ENCODE measurements at places on chromosomes 2 and 18. TPM values are rescaled to one million over a fixed set of nuclear protein-coding genes. Genes with fewer than 3 reads are reported as not detected.

ALK gene
- not detected for total RNA-seq

LRP1B gene
- 1.2 TPM for total RNA-seq

DSC3 gene
- total RNA-seq = 29.1 TPM

KCNG2 gene
- total RNA-seq = not detected

CD8B2 gene
- not detected for total RNA-seq

ICOS gene
- not detected for total RNA-seq

ACSL3 gene
- 172 TPM for total RNA-seq

MTA3 gene
- 30.4 TPM for total RNA-seq

M1AP gene
- total RNA-seq = 0.05 TPM

CDKL4 gene
- total RNA-seq = 3.3 TPM

GRB14 gene
- total RNA-seq = 0.30 TPM

IL37 gene
- not detected for total RNA-seq

CPO gene
- total RNA-seq = not detected

GKN2 gene
- total RNA-seq = not detected

MBD2 gene
- 15.4 TPM for total RNA-seq

SLC40A1 gene
- total RNA-seq = 20.2 TPM

FAP gene
- 272 TPM for total RNA-seq

FAM228A gene
- under 0.01 TPM for total RNA-seq

ZC3H8 gene
- total RNA-seq = 6.8 TPM

SH3RF3 gene
- total RNA-seq = 3.4 TPM

FRZB gene
- 0.23 TPM for total RNA-seq

NMUR1 gene
- not detected for total RNA-seq
